ENCODE measurements at places on chromosomes 12 and 14. TPM values are rescaled to one million over a fixed set of nuclear protein-coding genes. Genes with fewer than 3 reads are reported as not detected.

The INSM2 gene
- total RNA-seq: 0.10 TPM

- H3K4me3 ChIP-seq: no peak overlapping the region
- H3K27me3 ChIP-seq: no peaks in the 10 kb centered on the region
- DNase-seq: no peak
- H3K27ac ChIP-seq: no peak overlapping the region
- peaks cover 2% of the 10 kb centered on the region for H3K36me3 ChIP-seq
- peaks cover 10% of the 10 kb centered on the region for H3K4me1 ChIP-seq
These were observed 30.3 kb downstream of the ANO6 start for GRCh38 chr12:45246236-45246635.

- peaks cover under 1% of the 10 kb centered on the region for H3K4me1 ChIP-seq
- no peak overlapping the region for H3K27ac ChIP-seq
- no peak overlapping the region for H3K4me3 ChIP-seq
- H3K27me3 ChIP-seq: no peaks in the 10 kb centered on the region
- H3K36me3 ChIP-seq: peaks cover 6% of the 10 kb centered on the region
- no peak for DNase-seq
These were observed 61.9 kb downstream of the PAX9 start for GRCh38 chr14:36723530-36723929.

DNA sequence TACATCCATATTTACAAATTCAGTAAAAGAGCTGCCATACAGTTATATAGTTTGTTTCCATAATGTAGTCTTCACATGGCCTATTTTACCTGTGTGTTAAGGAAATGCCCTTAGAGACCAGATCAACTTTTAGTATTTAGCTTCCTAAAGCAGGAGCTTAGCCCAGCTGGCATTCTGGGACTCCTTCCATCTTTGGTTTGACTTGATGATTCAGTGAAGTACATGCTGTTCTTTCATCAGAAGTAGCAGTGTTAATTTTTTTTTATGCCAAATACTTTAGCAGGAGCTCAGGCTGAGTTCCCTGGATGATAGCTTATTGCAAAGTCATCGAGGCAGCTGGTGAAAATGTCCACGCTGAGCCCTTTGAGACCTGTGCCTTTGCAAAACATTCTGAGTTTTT, 101.0 kb downstream of the FOXG1 start:
- DNase-seq: no peak
- H3K27me3 ChIP-seq: peaks cover 78% of the 10 kb centered on the region
- H3K4me1 ChIP-seq: peaks cover 5% of the 10 kb centered on the region
- H3K36me3 ChIP-seq: no peaks in the 10 kb centered on the region
- H3K4me3 ChIP-seq: no peak overlapping the region

GRCh38 chr12:83700838-83701237, 1014.1 kb downstream of the TMTC2 start:
- H3K27me3 ChIP-seq: no peaks in the 10 kb centered on the region
- no peak overlapping the region for H3K27ac ChIP-seq
- no peaks in the 10 kb centered on the region for H3K36me3 ChIP-seq
- peak; percentile 16 for DNase-seq
- H3K4me3 ChIP-seq: no peak overlapping the region

The KRT78 gene
- total RNA-seq: not detected

The A2M gene
- total RNA-seq: not detected

The UNC79 gene
- total RNA-seq: 0.05 TPM
